Heart right ventricle (tissue), 16 donors: ENCODE measurements at places on chromosomes 6 and 20. TPM values are rescaled to one million over a fixed set of nuclear protein-coding genes. Genes with fewer than 3 reads are reported as not detected.

GRCh38 chr20:19427480-19427879, 215.0 kb downstream of the SLC24A3 start:
- H3K4me1 ChIP-seq: no peaks in the 10 kb centered on the region
- H3K27ac ChIP-seq: no peak overlapping the region
- no peaks in the 10 kb centered on the region for H3K36me3 ChIP-seq
- no peak overlapping the region for H3K4me3 ChIP-seq
- peak; percentile 16 for DNase-seq

DNA sequence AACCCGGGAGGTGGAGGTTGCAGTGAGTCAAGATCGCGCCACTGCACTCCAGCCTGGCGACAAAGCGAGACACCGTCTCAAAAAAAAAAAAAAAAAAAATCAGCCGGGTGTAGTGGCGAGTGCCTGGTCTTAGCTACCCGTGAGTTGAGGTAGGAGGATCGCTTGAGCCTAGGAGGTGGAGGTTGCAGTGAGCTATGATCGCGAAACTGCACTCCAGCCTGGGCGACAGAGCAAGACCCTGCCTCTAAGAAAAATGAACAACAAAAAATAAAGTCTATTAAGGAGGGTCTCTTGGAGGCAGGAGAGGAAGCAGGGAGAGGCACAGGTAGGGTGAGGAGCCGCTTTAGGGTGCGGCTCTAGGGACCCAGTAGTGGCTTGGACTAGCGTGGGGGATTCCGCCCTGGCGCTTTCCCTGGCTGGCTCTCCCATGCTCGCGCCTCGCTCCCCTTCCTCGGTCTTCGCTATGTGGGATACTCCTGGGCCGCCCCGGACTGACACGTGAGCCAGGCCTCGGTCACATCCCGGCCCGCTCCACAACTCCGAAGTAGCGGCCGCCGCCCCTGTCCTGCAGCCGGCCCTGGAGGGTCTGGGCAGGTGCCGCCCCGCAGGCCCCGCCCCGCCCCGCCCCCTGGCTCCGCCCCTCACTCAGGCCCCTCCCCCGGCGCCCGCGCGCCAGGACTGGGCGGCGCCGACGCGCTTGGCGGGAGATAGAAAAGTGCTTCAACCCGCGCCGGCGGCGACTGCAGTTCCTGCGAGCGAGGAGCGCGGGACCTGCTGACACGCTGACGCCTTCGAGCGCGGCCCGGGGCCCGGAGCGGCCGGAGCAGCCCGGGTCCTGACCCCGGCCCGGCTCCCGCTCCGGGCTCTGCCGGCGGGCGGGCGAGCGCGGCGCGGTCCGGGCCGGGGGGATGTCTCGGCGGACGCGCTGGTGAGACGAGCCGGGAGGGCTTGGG, at the start of gene MYBL2:
Gene MYBL2 (plus strand): TSS at position 739 of the 953 bp plus-strand sequence. CDS start 170 bp downstream, at position 909.
- H3K27ac ChIP-seq: no peak within 1 kb of the TSS
- H3K27me3 ChIP-seq: peaks cover 18% of the 10 kb centered on the region
- H3K36me3 ChIP-seq: no peaks in the 10 kb centered on the region

DNA sequence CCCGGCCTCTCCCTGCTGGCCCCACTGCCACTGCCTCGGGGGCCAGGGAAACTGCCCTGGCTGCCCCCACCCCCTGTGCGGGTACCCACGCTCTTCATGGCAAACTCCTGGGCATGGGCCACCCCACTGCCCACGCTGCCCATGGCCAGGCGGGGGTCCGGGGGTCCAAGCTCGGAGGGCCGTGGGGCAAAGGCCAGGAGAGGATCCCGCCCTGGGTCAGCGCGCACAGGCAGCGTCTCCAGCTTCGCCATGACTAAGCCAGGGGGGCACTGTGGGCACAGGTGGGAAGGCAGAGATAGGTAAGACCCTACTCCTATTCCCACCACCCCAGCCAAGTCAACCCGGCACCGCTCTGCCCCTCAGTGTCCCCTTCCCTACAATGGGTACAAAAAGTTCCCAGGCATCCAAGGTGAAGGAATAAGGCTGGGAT, 6.4 kb downstream of the LZTS3 start:
- DNase-seq: no peak
- H3K4me1 ChIP-seq: peaks cover 14% of the 10 kb centered on the region
- H3K36me3 ChIP-seq: no peaks in the 10 kb centered on the region
- H3K27ac ChIP-seq: no peak overlapping the region
- H3K4me3 ChIP-seq: no peak overlapping the region

DNA sequence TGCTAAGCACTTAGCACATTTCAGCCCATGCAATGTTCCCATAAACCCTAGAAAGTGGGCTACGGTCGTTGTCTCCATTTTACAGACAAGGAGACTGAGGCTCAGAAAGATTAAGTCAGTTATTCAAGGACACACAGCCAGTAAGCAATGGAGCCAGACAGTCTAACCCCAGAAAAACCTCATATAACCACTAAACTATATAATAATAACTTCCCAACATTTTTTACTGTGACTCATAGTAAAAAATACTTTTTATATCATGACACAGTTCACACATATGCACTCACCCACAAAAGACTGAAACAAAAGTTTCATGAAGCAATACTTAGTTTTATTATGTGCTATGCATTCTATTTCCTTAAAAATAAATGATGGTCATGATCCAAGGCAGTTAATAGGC, 66.2 kb upstream of the EYA2 start:
- no peaks in the 10 kb centered on the region for H3K36me3 ChIP-seq
- no peak overlapping the region for H3K27ac ChIP-seq
- H3K4me1 ChIP-seq: no peaks in the 10 kb centered on the region
- H3K4me3 ChIP-seq: no peak overlapping the region
- DNase-seq: no peak

DNA sequence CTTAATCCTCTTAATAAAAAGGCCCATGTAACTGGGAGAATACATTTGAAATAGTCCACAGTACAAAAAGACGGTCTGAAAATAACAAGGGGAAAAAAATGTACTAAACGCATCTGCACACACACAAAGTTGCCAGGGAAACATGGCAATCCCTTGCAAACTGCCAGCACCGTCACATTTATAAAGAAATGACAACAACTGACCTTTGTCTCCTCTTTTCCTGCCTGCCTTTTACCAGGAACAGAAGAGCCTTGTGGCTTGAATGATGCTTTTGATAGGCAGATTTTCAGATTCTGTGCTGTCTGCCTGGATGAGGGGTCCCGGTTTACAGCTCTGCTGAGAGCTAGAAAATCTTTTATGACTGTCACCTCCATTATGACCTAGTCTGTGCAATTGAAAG, 308.6 kb upstream of the ZFP64 start:
- H3K4me1 ChIP-seq: no peaks in the 10 kb centered on the region
- H3K27ac ChIP-seq: no peak overlapping the region

Gene ZNF311
- 0.24 TPM for total RNA-seq

DNA sequence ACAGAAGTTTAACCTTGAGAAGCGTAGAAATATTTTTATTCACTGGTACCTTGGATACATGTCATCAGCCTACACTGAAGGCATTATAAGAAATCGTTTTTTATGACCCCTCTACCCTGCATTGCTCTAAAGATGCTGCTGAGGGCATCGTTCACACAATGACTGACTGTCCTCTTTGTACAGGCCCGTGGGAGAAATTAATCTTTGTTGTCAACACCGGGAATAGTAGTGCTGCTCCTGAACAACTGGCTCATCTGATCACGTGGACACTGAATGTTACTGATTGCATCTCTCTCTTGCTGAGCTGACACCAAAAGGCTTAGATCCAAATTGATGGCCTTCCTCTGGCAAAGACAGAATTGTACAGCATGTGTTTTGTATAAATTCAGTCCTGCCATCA, 157.1 kb upstream of the SMLR1 start:
- no peaks in the 10 kb centered on the region for H3K36me3 ChIP-seq
- no peaks in the 10 kb centered on the region for H3K27me3 ChIP-seq
- no peak overlapping the region for H3K27ac ChIP-seq

DNA sequence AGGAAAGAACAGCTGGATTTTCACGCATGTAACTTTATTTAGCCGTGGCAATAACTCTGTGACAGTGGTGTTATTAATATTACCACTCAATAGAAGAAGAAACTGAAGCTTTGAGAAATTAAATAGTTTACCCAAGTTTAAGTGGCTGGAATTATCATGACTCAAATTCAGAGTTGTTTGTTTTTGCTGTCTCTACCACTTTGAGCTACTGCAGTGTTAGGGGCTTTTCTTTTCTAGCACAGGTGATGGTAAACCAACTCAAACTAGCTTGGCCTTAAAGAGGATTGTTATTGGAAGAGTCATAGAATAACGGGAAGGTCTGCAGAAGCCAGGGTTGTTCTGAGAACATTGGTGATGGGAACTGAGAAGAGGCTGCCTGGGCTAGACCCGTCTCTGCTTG, 66.0 kb upstream of the PREP start:
- H3K4me3 ChIP-seq: no peak overlapping the region
- no peaks in the 10 kb centered on the region for H3K36me3 ChIP-seq
- H3K27me3 ChIP-seq: no peaks in the 10 kb centered on the region
- no peak overlapping the region for H3K27ac ChIP-seq

DNA sequence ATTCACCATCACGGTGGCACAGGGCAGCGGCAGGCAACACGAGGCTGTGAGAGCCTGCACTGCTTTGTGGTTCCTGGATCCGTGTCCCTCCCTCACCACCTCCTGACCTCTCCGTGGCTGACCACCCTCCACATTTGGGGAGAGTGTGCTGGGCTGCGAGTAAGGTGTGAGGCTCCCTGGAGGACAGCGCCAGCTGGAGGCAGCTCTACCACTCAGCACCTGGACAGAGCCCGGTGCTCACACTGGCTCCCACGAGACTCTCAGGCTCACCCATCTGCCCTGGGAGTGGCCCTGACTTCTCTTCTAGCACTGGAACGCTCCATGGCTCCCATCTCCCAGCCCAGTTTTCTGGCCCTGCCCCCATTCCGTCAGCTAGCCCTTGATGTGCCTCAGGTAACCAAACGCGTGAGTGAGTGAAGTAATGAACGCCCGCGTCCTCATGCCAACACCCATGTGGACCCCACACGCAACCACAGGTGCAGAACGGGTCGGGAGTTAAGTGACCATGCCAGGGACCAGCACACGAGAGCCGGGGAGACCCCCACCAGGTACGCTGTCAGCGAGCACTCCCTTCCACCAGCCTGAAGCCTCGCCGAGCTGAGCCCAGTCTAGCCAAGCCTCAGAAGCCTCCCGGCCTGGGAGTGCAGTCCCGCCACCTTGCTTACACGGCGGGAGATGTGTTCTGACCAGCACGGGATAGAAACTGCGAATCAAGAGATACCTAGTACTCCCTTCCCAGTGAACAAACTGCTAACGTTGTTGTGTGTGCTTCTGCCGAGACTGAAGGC, 137.2 kb downstream of the WDR27 start:
- no peak overlapping the region for H3K27ac ChIP-seq
- H3K4me3 ChIP-seq: no peak overlapping the region
- H3K27me3 ChIP-seq: no peaks in the 10 kb centered on the region
- H3K4me1 ChIP-seq: no peaks in the 10 kb centered on the region

GRCh38 chr6:102766963-102767362, 1373.5 kb downstream of the GRIK2 start:
- no peaks in the 10 kb centered on the region for H3K27me3 ChIP-seq
- no peak for DNase-seq
- no peaks in the 10 kb centered on the region for H3K36me3 ChIP-seq
- no peaks in the 10 kb centered on the region for H3K4me1 ChIP-seq

- H3K27me3 ChIP-seq: no peaks in the 10 kb centered on the region
- no peaks in the 10 kb centered on the region for H3K4me1 ChIP-seq
- no peak overlapping the region for H3K27ac ChIP-seq
- no peak for DNase-seq
- H3K36me3 ChIP-seq: no peaks in the 10 kb centered on the region
Observed at GRCh38 chr6:88596801-88597200, 366.6 kb downstream of the RNGTT start.

- no peak overlapping the region for H3K27ac ChIP-seq
- no peaks in the 10 kb centered on the region for H3K27me3 ChIP-seq
Observed at GRCh38 chr20:60652046-60652445, 600.0 kb upstream of the CDH4 start.

- H3K36me3 ChIP-seq: no peaks in the 10 kb centered on the region
- H3K27me3 ChIP-seq: no peaks in the 10 kb centered on the region
- no peak for DNase-seq
- no peak overlapping the region for H3K27ac ChIP-seq
Observed at GRCh38 chr6:146420255-146420654, 123.4 kb upstream of the RAB32 start.

Gene PSMA7
- 213 TPM for total RNA-seq

DNA sequence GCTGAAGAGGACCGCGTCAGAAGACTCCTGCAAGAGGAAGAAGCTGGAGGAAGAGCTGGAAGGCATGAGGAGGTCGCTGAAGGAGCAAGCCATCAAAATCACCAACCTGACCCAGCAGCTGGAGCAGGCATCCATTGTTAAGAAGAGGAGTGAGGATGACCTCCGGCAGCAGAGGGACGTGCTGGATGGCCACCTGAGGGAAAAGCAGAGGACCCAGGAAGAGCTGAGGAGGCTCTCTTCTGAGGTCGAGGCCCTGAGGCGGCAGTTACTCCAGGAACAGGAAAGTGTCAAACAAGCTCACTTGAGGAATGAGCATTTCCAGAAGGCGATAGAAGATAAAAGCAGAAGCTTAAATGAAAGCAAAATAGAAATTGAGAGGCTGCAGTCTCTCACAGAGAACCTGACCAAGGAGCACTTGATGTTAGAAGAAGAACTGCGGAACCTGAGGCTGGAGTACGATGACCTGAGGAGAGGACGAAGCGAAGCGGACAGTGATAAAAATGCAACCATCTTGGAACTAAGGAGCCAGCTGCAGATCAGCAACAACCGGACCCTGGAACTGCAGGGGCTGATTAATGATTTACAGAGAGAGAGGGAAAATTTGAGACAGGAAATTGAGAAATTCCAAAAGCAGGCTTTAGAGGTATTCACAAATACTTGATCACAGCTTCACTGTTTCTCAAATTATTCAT, 8.9 kb upstream of the SNRNP48 start:
- H3K4me3 ChIP-seq: no peak overlapping the region
- no peaks in the 10 kb centered on the region for H3K4me1 ChIP-seq
- H3K36me3 ChIP-seq: peaks cover 82% of the 10 kb centered on the region
- DNase-seq: no peak
- H3K27me3 ChIP-seq: no peaks in the 10 kb centered on the region
- no peak overlapping the region for H3K27ac ChIP-seq

GRCh38 chr6:144477856-144478255, 192.7 kb downstream of the UTRN start:
- H3K27me3 ChIP-seq: no peaks in the 10 kb centered on the region
- no peak overlapping the region for H3K4me3 ChIP-seq
- H3K27ac ChIP-seq: no peak overlapping the region
- H3K36me3 ChIP-seq: no peaks in the 10 kb centered on the region
- H3K4me1 ChIP-seq: peaks cover 22% of the 10 kb centered on the region

- no peaks in the 10 kb centered on the region for H3K36me3 ChIP-seq
- no peak for DNase-seq
- peaks cover 11% of the 10 kb centered on the region for H3K4me1 ChIP-seq
- no peaks in the 10 kb centered on the region for H3K27me3 ChIP-seq
- H3K27ac ChIP-seq: no peak overlapping the region
Observed at GRCh38 chr6:6821639-6822261, 233.2 kb downstream of the LY86 start.

DNA sequence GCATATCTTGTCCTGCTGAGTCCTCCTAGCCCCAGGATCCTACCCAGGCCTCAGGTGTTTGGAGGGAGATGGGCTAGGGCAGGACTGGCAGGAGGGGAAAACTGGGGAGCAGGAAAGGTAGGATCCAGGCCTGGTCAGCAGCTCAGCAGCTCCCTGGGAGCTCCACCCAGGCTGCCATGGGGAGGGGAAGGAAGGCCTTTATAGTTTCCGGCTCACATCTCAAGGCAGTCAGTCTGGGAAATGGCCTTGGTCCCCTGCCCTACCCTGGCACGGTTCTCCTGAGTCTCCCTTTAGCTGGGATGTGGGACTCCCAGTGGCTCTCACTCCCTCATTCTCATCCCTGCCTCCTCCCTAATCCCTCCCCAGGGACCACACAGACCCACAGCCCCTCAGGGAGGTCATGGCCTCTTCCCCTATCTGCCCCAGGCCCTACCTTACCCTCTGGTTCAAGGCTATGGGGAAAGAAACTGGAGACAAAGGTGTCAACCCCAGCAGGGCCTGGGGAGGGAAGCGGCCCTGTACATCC, 1.6 kb downstream of the SLC44A4 start:
- H3K36me3 ChIP-seq: peaks cover 8% of the 10 kb centered on the region
- no peak overlapping the region for H3K27ac ChIP-seq
- H3K4me1 ChIP-seq: no peaks in the 10 kb centered on the region
- DNase-seq: no peak
- H3K27me3 ChIP-seq: no peaks in the 10 kb centered on the region
